Thyroid gland (tissue), 4 donors: ENCODE measurements at places on chromosomes 4 and X. TPM values are rescaled to one million over a fixed set of nuclear protein-coding genes. Genes with fewer than 3 reads are reported as not detected.
A peak's percentile ranks its signal among the peaks of the same experiment; 100 is the strongest.

Gene PF4V1
- not detected for total RNA-seq

Gene PGRMC2
- total RNA-seq: 47.3 TPM

Gene TNIP3
- not detected for total RNA-seq

Gene ZNF185
- 70.4 TPM for total RNA-seq

Gene NEK1
- 21.6 TPM for total RNA-seq

Gene PIM2
- 5.7 TPM for total RNA-seq

Gene SSX3
- not detected for total RNA-seq

Gene USP51
- total RNA-seq: 12.7 TPM

- no peaks in the 10 kb centered on the region for H3K27me3 ChIP-seq
- no peaks in the 10 kb centered on the region for H3K4me1 ChIP-seq
- no peak for DNase-seq
- H3K4me3 ChIP-seq: no peak overlapping the region
- H3K36me3 ChIP-seq: no peaks in the 10 kb centered on the region
These were observed 61.6 kb downstream of the GASK1B start for GRCh38 chr4:158111241-158111640.

- no peak overlapping the region for H3K4me3 ChIP-seq
- no peaks in the 10 kb centered on the region for H3K27me3 ChIP-seq
- DNase-seq: no peak
- no peaks in the 10 kb centered on the region for H3K36me3 ChIP-seq
- no peak overlapping the region for H3K27ac ChIP-seq
- H3K4me1 ChIP-seq: peaks cover 8% of the 10 kb centered on the region
These were observed 6.7 kb downstream of the CD99 start for GRCh38 chrX:2697741-2698299.

DNA sequence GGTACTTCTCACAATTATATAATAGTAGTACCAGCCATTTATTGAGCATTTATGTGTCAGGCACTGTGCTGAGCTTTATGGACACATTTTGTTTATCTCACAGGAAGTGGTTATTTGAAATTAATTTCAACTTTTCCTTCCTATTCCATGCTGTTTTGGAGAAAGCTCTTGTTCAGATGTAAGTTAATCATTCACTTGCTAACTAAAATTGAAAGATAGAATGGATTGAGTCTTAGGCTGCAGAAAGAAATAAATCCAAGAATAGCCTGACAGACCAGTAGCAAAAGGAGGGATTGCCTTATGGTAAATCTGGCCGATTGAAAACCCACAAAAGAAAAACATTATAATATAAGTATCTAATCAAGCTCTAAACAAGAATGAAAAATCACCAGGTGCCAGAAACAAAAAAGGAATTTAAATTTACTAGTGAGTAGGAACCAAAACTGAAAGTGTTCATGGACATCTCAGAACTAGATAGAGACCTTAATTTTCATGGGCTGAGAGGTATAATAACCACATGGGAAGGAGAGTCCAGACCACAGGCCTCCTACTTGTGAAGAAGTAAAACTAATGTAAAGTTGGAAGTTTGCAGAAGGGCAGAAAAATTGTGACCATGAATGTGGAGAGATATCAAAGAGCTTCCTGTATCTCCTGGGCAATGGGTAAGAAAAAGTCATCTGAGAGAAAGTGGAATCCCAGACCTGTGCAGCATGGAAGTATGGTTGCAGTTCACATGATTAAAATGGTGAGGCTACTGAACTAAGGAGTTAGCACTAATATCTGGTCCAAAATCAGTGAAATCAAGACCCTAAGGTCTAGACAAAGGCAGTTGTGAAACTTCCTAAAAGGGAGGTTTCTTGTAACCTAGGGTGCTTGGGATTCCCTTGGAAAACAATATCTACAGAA lies 38.0 kb downstream of the RADX start:
- H3K4me3 ChIP-seq: no peak overlapping the region
- no peak for DNase-seq
- H3K36me3 ChIP-seq: no peaks in the 10 kb centered on the region
- no peaks in the 10 kb centered on the region for H3K4me1 ChIP-seq

- no peak overlapping the region for H3K27ac ChIP-seq
- H3K4me3 ChIP-seq: no peak overlapping the region
- DNase-seq: no peak
These were observed 343.1 kb upstream of the FAM241A start for GRCh38 chr4:111802191-111802590.

GRCh38 chrX:153984351-153985178 lies 12.0 kb downstream of the TMEM187 start:
- peak overlapping the region; percentile 45 for H3K27ac ChIP-seq
- H3K4me3 ChIP-seq: no peak overlapping the region
- no peak for DNase-seq
- H3K4me1 ChIP-seq: peaks cover 3% of the 10 kb centered on the region
- no peaks in the 10 kb centered on the region for H3K36me3 ChIP-seq

- H3K36me3 ChIP-seq: no peaks in the 10 kb centered on the region
- no peaks in the 10 kb centered on the region for H3K4me1 ChIP-seq
- H3K4me3 ChIP-seq: no peak overlapping the region
- no peak for DNase-seq
- no peaks in the 10 kb centered on the region for H3K27me3 ChIP-seq
These were observed 641.7 kb upstream of the DIPK2B start for GRCh38 chrX:45842207-45842925.

GRCh38 chr4:70704215-70704930 lies 16.0 kb downstream of the UTP3 start:
- peaks cover 16% of the 10 kb centered on the region for H3K4me1 ChIP-seq
- H3K4me3 ChIP-seq: peak overlapping the region; percentile 75
- peak; percentile 95 for DNase-seq
- H3K36me3 ChIP-seq: no peaks in the 10 kb centered on the region
- H3K27ac ChIP-seq: peak overlapping the region; percentile 82

DNA sequence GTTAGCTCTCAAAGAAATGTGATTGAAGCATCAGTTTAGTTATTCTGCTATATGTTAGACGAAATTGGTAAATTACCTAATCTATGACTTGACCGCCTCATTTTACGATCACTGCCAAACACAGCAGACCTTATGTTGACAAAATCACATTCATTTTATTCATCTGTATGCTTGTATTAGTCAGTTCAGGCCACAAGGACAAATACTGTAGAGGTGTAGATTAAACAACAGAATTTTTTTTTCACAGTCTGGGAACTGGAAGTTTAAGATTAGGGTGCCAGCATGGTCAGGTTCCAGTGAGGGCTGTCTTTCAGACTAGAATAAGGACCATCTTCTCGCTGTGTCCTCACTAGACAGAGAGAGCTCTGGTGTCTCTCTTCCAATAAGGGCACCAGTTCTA lies 177.1 kb downstream of the NWD2 start:
- no peaks in the 10 kb centered on the region for H3K4me1 ChIP-seq
- H3K27ac ChIP-seq: no peak overlapping the region
- no peaks in the 10 kb centered on the region for H3K27me3 ChIP-seq
- no peaks in the 10 kb centered on the region for H3K36me3 ChIP-seq

- H3K4me3 ChIP-seq: no peak overlapping the region
- no peak overlapping the region for H3K27ac ChIP-seq
- H3K36me3 ChIP-seq: no peaks in the 10 kb centered on the region
- H3K27me3 ChIP-seq: no peaks in the 10 kb centered on the region
- H3K4me1 ChIP-seq: no peaks in the 10 kb centered on the region
- DNase-seq: no peak
These were observed 55.1 kb downstream of the ZNF330 start for GRCh38 chr4:141275834-141276233.

DNA sequence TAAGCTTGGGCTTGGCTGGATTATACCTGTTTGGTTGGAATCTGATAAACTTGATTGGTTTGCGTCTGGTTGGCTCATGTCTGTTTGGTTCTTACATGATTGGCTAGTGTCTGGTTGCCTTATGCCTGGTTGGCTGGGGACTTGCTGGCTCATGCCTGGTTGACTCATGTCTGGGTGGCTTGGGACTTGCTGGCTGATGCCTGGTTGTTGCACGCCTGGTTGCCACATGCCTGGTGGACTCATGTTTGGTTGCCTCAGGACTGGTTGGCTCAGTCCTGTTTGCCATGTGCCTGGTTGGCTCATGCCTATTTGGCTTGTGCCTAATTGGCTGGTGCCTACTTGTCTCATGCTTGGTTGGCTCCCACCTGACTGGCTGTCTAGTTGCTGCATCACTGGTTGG lies 104.5 kb downstream of the APOOL start:
- H3K36me3 ChIP-seq: no peaks in the 10 kb centered on the region
- H3K4me1 ChIP-seq: no peaks in the 10 kb centered on the region
- no peak for DNase-seq
- no peaks in the 10 kb centered on the region for H3K27me3 ChIP-seq

DNA sequence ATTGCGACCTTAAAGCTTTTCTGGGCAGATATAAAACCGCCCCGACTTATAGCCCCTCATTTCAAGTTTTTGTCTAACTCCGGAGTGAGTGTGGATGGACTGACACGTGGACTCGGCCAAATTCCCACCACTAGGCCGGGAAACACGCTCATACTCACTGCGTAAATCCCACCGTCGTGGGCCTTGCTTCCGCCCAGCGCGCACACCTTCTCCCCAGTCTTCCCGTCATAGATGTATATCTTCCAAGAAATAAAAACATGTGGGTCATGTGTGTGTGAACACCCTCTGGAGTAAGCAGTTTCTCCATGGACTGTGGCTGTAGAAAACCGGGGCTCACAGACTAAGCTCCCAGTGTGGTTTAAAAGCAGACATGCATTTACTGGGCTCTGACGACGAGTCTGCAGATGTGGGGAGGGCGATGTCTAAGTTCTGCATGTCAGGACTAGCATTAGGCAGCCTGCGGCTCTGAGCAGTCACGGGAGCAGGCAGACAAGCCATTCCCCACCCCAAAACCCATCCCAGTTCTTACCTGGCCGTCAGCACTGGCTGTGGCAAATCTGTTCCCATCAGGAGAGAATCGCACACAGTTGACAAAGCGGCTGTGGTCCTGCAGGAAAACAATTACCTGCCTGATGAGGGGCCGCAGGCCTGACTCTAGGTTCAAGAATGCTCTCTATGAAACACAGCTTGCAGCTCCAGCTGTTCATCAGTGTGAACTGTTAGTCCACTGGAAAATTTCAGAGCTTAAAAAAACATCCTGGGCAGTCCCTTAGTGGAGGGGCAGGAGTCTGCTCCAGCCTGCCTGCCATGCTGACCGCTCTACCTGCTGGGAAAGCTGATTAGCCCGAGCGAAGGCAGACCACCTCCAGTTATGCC lies 28.2 kb downstream of the WDR1 start:
- H3K36me3 ChIP-seq: peaks cover 78% of the 10 kb centered on the region
- DNase-seq: no peak
- H3K27me3 ChIP-seq: no peaks in the 10 kb centered on the region

DNA sequence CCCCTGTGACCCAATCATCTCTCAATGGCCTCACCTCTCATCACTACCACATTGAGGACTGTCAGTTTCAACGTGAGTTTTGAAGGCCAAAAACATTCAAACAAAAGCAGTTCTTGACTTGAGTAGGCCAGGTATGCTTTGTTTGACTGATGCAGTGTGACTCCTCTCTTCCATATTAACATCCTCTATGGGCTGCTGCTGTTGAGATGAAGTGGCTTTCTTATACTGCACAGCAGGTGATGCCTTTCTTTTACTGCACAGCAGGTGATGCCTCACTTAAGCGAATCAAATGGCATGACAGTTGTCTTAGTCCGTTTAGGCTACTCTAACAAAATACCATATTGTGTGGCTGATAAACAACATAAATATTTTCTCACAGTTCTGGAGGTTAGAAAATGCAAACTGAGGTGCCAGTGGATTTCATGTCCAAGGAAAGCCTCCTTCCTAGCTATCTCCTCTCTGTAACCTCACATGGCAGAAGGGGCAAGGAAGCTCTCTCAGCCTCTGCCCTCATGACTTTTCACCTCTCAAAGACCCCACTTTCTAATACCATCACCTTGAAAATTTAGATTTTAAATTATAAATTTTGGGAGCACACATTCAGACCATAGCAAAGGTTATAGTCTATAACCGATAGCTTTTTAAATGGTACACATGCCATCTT lies 2267.9 kb upstream of the AGA start:
- H3K36me3 ChIP-seq: no peaks in the 10 kb centered on the region
- no peak for DNase-seq
- no peaks in the 10 kb centered on the region for H3K27me3 ChIP-seq
- no peaks in the 10 kb centered on the region for H3K4me1 ChIP-seq
- H3K4me3 ChIP-seq: no peak overlapping the region
- H3K27ac ChIP-seq: no peak overlapping the region

DNA sequence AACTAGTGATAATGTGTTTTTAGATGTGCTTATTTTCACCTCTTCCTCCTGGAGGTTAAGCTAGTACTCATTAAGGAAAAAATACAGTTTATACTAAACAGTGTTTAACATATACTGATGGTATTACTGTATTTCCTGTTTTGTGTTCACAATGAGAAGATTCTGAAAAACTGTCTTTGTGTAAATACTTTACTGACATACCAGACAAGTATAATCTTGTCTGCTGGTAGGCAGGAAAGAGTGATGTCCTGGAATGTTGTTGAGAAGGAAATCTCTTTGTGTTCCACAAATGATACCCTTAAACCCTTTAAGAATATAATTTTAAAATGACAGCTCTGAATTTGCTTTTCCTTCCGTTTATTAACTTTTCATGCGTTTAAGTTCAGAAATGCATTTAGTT lies 205.5 kb upstream of the NUDT6 start:
- H3K4me1 ChIP-seq: no peaks in the 10 kb centered on the region
- DNase-seq: no peak
- H3K27me3 ChIP-seq: no peaks in the 10 kb centered on the region
- no peak overlapping the region for H3K27ac ChIP-seq

DNA sequence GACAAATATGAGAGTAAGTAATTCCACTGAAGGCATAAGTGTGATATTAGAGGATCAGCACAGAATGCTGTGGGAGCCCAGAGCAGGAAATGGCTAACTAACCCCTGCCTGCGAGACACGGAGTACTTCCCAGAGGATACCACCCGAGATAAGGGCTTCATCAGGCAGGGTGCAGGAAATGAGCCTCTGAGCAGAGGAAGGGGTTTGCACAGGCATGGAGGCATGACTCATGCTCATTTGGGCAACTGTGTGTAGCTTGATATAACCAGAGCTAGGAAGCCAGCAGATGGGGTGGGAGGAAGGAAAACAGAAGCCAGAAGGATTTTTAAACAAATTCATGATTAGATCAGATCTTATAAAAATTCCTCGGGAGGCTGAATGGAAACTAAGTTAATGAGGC lies 70.0 kb upstream of the TSPAN5 start:
- H3K27me3 ChIP-seq: no peaks in the 10 kb centered on the region
- H3K4me1 ChIP-seq: no peaks in the 10 kb centered on the region
- no peak for DNase-seq

GRCh38 chr4:82358847-82359246 lies 14.9 kb downstream of the HNRNPD start:
- H3K36me3 ChIP-seq: peaks cover 37% of the 10 kb centered on the region
- no peak for DNase-seq
- H3K27ac ChIP-seq: no peak overlapping the region
- H3K4me1 ChIP-seq: peaks cover 28% of the 10 kb centered on the region
- no peaks in the 10 kb centered on the region for H3K27me3 ChIP-seq

DNA sequence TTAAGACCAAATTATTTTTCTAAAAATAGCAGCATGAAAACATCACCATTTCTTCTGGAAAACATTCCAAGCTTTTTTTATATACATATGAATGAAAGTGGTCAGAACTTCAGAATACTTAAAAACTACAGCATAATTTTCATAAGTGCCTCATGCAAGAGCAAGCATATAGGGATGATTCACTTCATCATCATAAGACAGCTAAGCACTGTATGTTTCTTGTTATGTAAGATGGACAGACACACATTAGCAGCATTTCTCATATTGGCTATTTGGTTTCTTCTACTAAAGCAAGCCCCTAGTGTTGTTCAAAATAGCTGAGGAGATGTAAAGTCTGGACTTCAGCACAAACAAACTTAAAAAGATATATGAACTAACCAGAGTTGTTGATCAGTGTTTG lies 213.1 kb upstream of the NOCT start:
- no peak for DNase-seq
- H3K36me3 ChIP-seq: no peaks in the 10 kb centered on the region
- no peak overlapping the region for H3K4me3 ChIP-seq
- no peak overlapping the region for H3K27ac ChIP-seq
- H3K27me3 ChIP-seq: no peaks in the 10 kb centered on the region
